ENCODE measurements at places on chromosomes 5 and 9.
A peak's percentile ranks its signal among the peaks of the same experiment; 100 is the strongest.

GRCh38 chr5:16866795-16867576 is 69.1 kb downstream of the MYO10 start:
- no peak for DNase-seq

DNA sequence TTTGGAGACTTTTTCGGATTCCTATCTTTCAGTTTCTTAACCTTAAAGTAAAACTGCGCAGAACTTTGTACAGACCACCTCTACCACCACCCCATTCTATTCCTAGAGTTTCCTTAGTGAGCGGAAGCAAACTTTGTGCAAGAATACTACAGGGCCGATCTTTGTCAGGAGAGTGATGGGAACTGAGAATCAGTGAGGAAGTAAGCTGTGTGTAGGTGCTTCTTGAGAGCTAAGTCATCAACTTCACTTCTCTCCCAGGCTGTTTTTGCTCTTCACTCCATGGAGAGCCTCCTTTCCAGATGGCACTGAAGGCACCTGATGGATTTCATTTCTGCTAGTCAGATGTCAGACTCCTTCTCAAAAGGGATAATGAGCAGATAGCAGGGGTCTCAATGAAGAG is 127.3 kb downstream of the SPATA31D1 start:
- no peak for DNase-seq

- no peak for DNase-seq
Observed at GRCh38 chr9:22204240-22204639, 195.1 kb upstream of the CDKN2B start.

GRCh38 chr9:129231022-129231739 is 53.1 kb upstream of the IER5L start:
- no peak for DNase-seq

DNA sequence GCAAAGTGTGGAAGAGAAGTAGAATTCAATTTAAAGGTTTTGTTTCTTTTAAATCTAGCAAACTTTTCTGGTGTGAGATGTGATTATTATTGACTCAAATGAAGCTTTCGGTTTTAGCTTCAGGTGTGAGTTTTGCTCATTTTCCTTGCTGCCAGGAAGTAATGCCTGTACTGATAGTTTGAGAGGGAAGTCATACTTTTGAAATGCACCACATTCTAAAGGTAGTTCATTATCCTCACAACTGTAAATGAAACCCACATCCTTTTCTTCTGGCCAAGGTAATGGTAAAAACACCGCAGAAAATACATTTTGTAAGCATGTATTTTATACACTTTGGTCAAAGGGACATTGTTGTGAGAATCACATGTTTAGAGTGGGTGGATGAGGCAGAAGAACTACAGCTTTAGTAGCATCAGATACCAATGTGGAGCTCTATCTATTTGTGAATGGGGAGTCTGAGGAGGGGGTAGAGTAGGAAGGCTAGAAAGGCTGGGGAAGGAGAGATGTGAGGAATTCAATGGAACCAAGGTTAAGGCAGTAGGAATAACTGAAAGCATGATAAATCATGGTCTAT is 167.0 kb upstream of the CDKN2B start:
- DNase-seq = no peak

GRCh38 chr9:19102181-19102630 is 498 bp downstream of the HAUS6 start:
- DNase-seq = peak; percentile 15

- no peak for DNase-seq
Observed at GRCh38 chr5:92519811-92520632, 1061.0 kb downstream of the NR2F1-AS1 start.

DNA sequence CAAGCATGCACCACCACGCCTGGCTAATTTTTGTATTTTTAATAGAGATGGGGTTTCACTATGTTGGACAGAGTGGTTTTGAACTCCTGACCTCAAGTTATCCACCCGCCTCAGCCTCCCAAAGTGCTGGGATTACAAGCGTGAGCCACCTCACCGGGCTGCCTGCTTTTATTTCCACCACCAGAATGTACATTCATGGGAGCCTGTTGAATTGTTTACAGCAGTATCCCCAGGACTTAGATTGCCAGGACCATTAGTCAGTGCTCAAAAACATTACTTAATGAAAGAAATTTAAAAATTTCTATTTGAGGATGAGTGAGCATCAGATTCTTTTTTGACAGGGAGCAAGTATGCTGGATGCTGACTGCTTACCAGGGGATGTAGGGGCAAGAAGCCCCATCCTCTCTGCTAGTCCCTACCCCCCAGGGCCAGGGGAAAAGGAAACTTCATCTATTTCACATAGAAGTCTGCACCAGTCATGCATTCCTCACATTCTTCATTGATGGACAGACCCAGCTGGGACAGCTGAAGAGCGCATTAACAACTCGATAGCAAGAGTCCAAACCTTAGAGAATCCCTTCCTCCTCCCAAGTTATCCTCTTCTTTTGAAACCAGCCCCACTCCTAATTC is 10.3 kb upstream of the RGMB start:
- no peak for DNase-seq

DNA sequence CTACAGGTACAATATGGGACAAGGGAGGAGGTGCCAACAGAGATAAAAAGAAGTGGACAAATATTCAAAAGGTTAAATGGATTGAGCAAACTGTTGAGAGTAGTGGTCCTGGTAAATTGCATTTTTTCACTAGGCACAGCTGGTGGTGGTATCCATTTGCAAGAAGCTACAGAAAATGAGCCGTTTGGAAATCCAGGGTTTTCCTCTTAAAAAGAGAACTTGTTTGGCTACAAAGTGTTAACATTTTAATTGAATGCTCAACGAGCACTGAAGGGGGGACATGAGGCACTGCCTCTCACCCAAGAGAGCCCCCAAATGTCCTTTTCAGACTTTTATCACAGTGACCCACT is 491 bp upstream of the ZCCHC9 start:
- DNase-seq = no peak

DNA sequence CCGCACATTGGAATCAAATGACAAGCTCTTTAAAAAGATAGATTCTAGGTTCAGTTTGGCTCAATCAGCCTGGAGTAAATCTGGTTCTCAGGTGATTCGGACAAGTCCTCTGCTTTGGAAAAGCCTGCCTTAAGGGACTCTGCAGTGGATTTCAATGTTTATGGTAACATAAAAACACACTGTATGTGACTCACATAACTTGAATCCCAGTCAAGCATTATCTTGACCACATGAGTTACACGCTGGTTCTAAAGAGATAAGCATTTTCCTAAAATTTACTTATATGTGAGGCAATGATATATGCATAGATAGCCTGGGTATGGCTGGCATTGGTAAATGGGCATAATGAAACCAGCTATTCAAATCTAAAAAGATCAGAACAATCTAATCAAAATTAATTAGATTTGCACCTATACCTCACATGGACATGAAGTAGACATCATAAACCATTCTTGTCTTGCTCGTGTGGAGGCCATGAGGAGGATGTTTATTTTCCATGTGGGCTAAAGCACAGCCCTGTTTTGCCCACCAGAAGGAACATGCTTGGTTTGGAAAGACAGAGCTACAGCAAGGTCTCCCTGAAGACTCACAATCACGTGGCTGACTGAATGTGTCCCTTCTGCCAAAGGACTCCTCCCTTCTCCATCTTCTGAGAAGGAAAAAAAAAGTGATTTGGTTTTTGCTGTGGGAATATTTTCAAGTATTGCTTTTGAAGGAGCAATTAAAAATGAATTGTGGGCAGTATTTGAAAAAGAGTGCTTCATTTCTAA is 351.7 kb downstream of the DIRAS2 start:
- no peak for DNase-seq

GRCh38 chr9:137631345-137632229 is 12.8 kb downstream of the EHMT1 start:
- no peak for DNase-seq

DNA sequence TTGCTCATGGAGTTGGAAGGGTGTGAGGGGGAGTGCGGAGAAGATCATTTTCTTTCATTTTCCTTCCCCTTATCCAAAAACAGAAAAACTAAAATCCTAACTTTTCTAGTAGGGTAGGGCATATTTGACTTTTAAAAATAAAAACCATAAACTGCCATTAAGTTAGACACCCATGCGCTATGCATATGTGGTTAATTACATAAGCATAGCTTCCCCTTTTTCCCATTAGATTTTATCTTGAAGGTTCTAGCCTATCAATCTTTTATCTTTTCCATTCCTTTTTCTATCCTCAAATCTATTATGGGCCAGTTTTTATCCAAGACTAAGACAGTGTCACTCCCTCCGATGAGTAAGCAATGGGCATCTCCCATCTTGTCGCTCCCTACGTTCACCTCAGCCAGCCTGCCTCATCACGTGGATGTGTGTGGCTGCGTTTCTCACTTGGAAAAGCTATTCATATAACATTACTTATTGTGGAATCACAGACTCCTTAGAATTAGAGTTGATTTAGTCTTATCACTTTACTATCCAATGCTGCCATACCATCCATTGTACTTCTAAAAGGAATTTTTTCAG is 49.2 kb downstream of the PCSK5 start:
- DNase-seq = no peak

- DNase-seq = no peak
Observed at GRCh38 chr5:32767948-32768467, 56.9 kb downstream of the NPR3 start.

DNA sequence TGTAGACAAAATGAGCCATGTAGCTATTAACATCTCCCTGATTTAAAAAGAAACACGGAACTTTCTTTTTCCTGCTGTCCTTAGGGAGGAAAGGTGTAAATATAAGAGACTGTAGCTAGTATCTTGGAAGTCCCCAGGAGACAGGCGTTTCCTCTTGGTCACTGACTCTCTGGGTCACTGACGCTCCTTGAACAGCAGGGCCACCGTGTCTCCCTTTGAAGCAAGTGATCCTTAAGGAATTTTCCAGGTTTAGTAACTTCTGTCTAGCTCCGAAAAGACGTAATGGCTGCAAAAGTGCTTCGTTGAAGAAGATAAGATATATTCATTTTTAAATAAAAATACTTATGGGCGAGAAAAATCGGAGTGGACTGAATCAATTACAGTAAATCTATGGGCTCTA is 745 bp upstream of the CLTA start:
- DNase-seq = no peak

GRCh38 chr9:130209422-130209821 is 37.2 kb downstream of the NCS1 start:
- no peak for DNase-seq

DNA sequence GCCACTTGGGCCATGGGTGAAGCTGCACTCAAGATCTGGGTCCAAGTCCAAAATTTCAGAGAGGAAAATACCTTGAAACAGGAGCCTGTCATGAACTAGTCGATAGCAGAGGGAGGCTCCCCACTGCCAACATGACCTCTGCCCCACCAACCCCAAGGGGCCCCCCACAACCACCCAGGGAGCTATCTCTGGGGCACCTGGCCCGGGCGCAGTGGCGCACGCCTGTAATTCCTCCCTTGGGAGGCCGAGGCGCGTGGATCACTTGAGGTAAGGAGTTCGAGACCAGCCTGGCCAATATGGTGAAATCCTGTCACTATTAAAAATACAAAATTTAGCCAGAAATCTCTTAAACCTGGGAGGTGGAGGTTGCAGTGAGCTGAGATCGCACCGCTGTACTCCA is 20.1 kb upstream of the HMCN2 start:
- DNase-seq = no peak

DNA sequence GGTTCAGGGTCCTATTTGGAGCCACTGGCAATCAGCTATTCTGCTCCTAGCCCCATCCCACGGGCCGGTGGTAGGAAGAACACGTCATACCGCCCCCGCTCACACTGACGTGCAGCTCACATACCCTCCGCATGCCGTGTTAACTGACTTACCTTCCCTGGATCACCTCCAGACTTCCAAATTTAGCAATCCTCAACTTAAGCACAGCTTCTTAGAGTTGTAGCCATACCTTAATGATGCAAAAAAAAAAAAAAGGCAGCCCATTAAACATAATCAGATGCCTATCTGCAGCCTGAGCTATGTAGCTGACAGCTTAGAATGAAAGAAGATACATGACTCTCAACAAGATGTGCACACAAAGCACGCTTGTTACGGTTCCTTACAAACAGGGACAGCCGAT is 93.0 kb downstream of the IRX2 start:
- no peak for DNase-seq

DNA sequence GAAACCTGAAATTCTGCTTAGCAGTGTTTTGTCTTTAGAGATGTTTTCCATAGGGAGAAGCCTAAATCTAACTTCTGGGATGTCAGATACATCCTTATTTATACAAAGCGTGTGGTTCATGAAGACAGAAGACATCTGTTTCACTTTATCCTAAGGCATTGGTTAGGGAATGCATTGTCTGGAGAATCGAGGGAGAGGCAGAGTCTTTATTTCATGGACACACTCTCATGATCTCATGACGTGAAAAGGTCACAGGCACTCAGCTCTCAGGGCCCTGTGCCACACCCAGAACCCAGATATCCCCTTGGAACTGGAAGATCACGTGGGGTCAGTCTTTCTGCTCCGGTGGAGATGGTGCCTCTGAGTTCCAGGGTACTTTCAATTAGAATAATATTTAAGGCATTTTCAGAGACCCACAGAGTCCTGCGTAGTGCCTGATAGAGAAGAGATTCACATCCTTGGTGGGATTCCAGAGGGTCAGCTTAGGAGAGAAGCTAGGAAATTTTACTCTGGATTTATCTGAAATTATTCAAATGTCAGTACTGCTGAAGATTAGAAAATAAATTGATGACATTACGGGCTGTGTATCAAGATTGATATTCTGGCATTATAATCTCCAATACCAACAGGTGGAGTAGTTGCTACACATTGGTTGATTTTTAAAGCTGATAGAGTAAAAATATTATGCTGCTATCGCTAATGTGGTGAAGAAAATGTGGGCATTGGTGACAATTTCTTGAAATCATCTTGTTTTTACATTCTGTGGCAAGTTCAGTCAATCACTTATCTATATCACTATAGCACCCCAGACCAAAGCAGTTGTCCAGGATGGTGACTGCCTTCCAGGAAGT is 378.3 kb downstream of the MTRR start:
- DNase-seq = no peak

DNA sequence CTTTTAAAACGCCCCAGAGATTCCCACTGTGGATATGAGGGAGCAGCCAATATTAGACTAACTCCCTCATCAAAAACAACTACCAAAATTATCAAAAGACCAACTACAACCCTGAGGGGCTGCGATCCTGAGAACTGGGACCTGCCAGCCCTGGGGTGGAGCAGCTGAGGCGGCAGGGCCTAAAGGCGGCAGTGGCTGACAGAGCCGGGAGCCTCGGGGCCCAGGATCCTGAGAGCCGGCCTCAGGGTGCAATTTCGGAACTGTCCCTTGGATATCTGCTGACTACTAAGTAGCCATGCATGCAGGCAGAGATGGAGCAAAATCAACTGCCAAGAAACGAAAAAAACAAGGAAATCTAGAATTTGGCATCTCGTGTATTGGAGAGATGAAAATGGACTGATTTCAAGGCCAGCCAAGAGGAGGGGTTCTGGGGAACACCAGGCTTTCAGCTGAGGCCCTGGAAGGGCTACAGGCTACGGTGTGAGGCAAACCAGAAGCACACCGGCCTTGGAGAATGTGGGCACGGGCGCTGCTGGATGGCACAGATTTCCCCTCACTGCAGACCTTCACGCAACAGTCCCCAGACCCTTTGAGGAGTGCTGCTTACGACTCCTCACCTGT is 63.6 kb upstream of the UBAC1 start:
- no peak for DNase-seq

GRCh38 chr9:131799177-131799823 is 59.4 kb upstream of the RAPGEF1 start:
- peak; percentile 23 for DNase-seq

Data from effector CD4-positive, alpha-beta T cell (primary cell).